ENCODE measurements at places on chromosomes 13 and 19.

DNA sequence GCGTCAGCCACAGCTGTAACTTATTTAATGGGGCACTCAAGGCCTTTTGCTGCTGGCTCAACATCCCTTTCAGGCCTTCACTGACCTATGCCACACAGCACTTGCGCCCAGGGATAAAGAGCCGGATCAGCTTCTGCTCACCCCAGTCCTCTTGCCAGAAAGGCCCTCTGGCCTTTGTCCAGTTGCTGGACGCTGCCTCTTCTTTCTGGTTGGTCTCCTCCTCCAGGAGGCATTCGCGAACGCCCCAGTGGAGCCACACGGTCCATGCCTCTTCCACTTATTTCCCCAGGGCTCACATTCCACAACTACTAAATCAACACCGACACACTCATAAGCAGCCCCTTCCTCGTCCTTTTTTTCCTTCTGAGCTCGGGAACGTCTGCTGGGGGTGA, 3.7 kb upstream of the ZNF329 start:
- DNase-seq, result no peak

GRCh38 chr19:10069046-10069445, 17.1 kb upstream of the SHFL start:
- no peak for DNase-seq

GRCh38 chr19:32164384-32164992, 180.9 kb upstream of the ZNF507 start:
- DNase-seq, result no peak

DNA sequence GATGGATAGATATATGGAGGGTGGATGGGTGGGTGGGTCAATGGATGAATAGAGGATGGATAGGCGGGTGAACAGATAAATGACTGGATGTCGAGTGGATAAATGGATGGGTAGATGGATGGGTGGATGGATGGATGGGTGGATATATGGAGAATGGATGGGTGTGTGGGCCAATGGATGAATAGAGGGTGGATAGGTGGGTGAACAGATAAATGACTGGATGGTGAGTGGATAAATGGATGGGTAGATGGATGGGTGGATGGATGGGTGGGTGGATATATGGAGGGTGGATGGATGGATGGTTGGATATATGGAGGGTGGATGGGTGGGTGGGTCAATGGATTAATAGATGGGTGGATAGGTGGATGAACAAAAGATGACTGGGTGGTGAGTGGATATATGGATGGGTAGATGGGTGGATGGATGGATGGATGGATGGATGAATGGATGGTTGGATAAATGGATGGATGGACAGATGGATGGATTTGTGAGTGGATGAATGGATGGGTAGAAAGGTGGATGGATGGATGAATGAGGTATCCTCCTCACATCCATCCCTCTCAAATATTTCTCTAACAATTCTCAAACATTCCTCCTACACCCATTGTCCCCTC, 21.0 kb downstream of the AXL start:
- no peak for DNase-seq

DNA sequence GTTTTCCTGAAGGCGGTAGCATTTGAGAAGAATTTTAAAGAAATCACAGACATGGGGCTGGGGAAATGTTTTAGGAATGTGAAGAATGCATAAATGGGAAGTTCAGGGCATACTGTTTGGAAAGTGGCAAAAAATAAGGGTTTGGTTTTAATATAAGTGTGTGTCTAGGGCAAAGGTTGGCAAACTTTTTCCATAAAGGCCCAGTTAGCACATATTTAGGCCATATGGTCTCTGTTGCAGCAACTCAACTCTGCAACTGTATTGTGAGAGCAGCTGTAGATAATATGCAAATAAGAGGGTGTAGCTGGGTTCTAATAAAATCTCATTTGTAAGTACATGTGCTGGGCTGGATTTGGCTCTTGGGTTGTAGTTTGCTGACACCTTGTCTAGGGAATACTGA, 521.9 kb downstream of the DIAPH3 start:
- DNase-seq, result no peak

DNA sequence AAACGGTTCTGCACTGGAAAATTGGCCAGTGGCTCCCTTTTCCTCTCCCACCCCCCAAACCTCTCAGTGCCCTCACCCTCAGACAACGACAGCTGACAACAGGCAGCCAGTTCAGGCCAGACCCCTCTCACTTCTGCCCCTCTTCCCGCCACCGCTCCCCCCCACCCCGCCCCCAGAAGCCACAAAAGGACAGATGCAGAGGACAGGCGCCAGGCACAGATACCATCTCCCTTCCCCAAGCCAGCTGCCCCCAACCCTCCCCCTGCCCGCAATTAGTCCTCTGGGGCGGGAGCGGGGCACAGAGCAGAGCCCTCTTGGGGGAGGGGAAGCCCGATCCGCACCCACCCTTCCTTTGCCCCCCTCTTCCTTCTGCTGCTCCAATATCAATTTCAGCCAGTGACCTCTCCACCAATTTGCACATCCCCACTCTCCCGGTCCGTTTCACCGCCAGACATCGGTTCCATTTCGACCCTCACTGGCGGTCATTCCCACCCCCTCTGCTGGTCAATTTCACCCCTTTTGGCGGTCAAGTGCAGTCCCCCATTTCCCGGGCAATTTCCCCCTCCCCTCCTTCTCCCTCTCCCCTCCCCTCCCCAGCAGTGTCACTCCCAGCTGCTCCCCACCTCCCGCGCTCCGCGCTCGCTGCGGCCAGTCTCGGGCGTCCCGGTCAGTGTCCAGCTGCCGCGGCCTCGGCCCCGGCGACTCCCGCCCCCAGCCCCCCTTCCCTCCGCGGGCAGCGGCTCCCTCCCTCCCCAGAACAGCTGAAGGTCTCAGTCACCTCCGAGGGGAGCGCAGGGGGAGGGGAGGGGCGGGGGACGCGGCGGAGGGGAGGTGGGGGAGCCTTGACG, at the start of gene SHD:
Gene SHD, plus strand, starts transcription at position 848 of the 848 bp plus-strand sequence. CDS start 798 bp downstream, outside the sequence.
- no peak for DNase-seq

DNA sequence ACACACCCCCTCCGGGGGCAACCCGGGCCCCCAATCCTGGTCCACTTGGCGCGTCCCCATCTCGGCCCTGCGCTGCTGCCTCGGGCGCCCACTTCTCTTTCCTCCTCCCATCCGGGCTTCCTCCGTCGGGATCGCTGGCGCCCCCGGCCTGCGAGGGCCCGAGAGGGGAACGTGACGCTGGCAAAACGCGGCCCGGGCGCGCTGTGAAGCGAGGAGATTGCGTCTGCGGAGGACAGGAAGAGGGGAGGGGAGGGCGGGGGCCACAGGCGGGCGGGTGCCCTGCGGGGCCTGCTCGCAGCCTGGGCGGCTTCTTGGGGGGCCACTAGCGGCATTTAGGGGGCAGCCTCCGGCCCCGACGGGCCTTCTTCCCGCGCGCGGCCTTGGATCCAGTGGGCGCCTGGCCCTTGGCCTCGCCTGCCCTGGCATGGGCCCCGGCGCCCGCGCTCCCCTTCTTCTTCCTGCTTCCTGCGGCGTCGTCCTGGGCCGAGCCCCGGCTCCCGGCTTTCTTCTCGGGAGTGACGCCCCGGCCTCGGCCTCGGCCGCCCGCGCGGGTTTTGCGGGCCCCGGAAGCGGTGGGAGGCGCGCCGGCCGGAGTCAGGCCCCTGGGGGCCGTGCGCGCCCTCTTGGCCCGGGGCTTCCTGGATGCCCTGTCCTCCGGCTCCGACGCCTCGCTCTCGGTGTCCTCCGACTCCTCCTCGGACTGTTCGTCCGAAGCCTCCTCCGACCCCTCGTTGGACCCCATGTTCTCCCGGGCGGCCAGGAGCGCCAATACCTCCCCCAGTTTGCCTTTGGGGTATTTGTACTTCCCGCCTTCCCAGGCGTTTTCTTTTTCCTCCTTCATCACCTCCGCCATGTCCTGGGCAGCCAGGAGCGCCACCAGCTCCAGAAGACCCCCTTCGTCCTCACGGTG, 2.2 kb downstream of the PNMA8B start:
- DNase-seq, result no peak

- DNase-seq, result no peak
Observed at GRCh38 chr19:39684267-39684666, 20.0 kb upstream of the LGALS14 start.

DNA sequence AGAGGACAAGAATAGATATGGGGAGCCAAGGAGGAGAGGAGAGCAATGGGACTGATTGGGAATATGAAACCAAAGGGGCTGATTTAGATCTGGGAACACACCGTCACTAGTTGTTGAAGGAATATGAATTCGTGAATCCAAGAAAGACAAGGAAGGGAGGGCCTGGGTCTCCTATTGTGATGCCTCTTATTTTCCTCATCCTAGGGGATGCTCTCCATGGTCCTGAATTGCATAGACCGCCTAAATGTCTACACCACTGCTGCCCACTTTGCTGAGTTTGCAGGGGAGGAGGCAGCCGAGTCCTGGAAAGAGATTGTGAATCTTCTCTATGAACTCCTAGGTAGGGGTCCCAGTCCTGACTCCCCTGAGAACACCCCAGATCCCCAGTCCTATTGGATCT, 21.5 kb downstream of the RYR1 start:
- DNase-seq, result no peak

DNA sequence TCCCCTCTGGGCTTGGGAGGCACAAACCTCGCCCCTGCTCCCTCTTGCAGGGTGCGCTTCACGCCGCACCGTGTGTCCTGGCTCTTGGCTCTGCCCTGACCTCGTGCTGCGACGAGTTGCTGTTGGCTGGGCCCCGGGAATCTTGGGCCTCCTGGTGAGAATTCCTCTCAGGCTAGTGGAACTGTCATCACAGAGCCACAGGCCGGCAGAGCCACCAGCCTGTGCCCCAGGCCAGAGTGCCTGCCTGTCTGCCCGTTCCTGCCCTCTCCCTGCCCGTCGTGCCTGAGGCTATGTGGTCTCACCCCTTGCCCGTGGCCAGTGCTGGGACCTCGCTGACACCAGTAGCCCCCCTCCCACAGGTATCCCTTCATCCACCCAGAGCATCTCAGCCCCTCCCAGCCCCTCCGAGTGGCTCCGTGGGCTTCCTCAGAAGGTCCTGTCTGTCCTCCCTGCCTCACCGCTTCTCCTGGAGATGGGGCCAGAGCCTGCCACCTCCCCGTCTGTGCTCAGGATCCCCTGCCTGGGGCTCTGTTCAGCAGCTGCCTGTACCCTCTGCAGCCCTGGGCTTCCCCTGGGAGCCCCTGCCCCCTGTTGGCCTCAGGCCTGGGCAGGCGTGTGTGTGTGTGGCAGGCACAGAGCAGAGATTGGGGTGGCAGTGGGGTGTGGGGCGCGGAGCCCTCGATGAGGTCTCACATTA, 13.3 kb downstream of the NDUFB7 start:
- no peak for DNase-seq

DNA sequence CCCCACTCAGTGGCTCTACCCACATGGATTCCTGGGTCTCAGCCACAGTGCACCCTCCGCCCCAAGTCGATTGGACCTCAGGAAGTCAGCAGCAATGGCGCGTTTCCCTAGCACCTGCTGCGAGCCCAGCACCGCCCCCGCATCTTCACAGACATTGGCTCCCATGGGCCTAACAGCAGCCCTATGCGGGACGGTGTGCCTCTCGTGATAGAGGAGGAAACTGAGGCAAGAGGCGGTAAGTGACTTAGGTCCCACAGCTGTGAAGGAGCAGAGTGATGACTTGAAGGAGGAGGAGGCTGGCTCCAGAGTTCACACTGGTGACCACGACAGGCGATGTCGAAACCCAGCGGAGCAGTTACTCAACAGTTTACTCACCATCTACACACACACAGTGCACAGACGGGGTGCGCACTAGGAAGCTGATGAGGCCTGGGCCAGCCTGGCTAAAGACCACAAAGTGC, 104.5 kb upstream of the SOX1 start:
- no peak for DNase-seq

DNA sequence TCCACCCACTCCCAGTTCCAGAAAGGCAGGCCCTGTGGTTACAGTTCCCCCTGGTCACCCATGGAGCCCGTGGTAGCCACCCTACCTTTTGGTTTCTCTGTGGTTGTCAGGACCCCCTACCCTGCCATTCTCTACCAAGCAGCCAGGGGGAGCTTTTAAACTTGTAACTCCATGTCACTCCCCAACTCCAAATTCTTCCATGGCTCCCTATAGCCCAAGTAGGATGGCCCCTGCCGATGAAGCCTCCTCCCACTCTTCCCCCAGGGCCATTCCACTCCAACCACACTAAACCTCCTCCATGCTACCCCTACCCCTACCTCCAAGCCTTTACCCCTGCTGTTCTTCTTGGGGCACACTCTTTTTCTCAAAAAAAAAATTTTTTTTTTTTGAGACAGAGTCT, 2.2 kb downstream of the S1PR2 start:
- no peak for DNase-seq

DNA sequence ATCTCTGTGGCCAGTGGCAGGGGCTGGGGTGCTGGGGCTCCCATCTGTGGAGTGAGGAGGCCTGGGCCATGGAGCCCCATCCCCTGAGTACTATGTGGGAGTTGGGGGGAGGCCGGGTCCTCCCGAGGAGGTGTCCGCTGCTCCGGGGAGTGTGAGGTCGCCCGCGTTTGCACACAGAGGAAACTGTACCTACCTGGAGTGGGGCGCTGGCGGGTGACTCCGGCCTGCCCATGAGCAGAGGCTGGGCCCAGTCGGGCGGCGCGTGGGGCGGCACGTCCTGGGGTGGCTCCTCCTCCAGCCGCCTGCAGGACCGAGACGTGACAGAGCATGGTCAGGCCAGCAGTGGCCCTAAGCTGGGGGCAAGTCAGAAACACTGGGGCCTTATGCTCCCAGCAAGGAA, 33.8 kb upstream of the MATK start:
- no peak for DNase-seq

GRCh38 chr19:38547421-38547820, 70.3 kb downstream of the MAP4K1 start:
- DNase-seq, result no peak

DNA sequence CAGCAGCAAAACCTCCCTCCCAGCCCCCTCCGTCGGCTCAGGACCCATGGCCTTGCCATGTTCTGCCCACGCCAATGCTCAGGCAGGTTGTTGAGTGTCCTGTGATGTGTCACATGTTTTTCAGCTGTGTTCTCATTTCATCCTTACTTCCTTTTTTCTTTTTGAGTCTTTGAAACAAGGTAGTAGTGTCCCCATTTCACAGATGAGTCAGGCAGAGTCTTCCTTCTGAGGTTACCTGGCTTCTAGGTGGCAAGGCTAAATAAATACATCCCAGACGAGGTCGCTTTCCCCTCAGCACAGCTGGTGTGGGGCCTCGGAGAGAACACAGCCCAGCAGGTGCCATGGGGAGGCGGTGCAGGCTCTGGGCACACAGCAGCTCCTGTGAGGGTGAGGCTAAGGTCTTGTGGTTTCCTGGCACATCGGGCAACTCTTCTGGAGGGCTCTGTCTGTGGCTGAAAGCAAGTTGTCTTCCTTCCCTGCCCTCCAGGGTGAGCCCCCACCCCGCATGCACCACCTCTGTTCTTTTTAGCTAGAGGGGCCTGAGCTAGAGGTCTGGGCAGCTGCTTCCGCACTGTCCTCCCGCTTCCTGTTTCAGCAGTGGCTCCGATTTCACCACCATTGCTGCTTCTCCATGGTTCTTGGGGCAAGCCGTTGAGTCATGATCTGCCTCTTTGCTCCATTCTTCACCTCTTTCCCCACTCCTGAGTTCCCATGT, 15.1 kb downstream of the PRAM1 start:
- no peak for DNase-seq

GRCh38 chr13:95098916-95099315, 202.3 kb downstream of the ABCC4 start:
- DNase-seq, result no peak

GRCh38 chr19:16628984-16629691, 1.1 kb upstream of the MED26 start:
- DNase-seq, result no peak

Measured in NCI-H187 treated with DMSO at 0.1 percent for 48 hours (cell line).